ENCODE measurements at places on chromosomes 12 and 14.

- DNase-seq, result no peak
Observed at GRCh38 chr12:118053071-118053985, 7.7 kb downstream of the WSB2 start.

DNA sequence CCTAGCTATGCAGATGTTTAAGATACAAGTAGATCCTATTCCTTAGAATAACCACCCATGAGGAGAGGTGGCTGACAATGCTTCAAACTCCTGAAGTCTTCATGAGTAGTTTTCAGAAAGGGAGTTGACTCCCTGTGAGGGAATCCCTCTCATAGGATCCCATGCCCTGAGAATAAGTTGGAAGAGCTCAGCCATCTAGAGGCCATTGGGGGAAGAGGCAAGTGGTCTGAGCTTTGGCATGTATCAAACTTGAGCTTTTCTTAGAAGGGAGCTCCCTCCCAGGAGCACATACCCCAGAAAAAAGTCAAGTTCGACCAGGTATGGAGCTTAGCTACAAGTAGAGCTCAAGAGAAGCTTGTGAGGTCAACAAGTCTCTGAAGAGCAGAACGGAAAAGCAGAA is 165.7 kb upstream of the RBM19 start:
- no peak for DNase-seq

- no peak for DNase-seq
Observed at GRCh38 chr12:46573347-46573658, 200.7 kb upstream of the SLC38A2 start.

GRCh38 chr14:105488781-105489541 is 2.1 kb upstream of the TEDC1 start:
- DNase-seq, result no peak

DNA sequence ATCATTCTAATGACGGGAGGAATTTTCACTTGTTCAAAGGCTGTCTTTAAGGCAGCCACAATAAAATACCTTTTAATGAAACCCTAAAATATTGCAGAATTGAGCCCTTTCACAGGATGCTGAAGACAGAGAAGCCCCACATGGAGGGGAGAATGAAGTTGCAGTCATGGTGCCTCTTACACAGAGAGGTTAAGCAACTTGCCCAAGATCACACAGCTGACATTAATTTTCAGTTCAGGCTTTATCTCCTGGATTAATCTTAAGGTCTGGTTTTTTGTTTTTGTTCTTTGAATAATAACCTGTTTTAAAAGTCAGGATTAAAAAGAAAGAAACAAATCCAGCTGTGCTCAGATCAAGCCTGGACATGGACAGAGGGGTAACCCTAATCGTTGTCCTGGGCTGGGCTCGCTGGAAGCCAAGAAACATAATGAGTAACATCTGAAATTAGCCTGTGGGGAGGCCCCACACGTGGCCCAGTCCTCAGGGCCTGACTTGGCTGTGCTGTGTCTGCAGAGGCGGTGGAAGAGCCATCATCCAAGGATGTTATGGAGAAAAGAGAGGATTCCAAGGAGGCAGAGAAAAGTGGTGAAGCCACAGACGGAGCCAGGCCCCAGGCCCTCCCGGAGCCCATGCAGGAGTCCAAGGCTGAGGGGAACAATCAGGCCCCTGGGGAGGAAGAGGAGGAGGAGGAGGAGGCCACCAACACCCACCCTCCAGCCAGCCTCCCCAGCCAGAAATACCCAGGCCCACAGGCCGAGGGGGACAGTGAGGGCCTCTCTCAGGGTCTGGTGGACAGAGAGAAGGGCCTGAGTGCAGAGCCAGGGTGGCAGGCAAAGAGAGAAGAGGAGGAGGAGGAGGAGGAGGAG is 8.0 kb downstream of the CHGA start:
- DNase-seq, result no peak

GRCh38 chr14:89757313-89757939 is 197.1 kb downstream of the EFCAB11 start:
- no peak for DNase-seq

DNA sequence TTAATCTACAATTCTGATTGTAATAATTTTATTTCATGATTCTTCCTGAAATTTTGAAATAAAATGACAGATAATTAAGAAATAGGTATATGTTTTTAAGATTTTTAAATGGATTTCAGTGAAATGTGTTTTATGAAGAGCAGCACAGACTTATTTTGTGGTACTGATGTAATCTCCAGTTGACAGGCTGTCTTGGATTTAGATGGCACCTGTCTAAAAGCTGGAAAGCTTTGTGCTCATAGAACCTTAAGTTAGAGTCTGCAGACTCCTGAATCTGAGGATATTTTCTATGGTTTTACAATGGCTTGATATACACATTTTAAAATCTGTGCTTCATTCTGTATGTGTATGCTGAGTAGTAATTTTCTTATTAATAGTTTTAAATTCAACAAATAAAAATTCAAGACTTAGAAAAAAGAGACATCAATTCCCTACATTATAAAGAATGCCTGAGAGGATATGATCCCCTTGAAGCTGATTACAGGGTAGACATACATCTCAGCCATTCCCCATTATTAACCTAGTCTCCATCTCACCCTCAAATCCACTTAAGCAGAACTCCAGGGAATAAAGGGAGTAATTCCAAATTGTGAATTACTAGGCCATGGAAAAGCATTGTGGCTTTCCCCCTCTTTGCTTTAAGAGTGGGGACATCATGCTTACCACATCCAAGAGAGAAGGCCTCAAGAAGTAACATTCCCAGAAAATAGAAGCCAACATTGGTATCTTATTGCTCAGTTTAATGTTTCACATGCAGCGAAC is 33.7 kb upstream of the ACSS3 start:
- DNase-seq, result no peak

DNA sequence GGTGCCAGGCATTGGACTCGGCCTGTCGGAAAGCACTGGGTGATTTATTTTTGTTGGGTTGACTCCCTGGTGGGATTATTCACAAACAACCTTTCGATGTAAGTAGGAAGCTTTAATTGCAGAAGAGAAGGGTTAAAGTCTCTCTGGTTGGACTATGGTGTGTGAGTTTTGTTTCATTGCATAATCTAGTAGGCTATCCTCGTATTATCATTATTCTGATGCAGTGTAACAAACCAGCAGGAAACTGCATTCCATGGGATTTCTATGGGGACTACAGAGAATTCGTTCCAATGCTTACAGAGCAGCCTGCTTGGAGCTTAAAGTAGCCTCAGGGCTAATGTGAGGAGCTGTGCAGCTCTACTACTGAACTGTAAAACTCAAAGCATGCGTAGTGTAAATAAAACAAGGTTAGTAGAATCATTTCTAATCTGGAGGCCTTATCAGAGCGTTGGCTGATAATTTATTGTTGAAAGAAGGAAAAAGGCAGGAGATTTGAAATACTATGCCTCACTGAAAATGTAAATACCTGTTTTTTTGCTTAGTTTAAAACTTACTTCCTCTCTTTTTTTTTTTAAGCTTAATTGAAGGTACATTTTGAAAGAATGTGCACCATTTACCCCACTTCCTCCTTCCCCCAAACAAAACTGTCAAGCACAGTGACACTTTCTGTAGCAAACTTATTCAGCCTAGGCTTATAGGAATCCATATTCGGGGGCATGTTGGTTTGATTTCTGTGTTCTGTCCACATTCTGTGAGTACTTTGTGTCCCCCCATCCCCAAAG is 226.7 kb downstream of the NPAS3 start:
- no peak for DNase-seq

DNA sequence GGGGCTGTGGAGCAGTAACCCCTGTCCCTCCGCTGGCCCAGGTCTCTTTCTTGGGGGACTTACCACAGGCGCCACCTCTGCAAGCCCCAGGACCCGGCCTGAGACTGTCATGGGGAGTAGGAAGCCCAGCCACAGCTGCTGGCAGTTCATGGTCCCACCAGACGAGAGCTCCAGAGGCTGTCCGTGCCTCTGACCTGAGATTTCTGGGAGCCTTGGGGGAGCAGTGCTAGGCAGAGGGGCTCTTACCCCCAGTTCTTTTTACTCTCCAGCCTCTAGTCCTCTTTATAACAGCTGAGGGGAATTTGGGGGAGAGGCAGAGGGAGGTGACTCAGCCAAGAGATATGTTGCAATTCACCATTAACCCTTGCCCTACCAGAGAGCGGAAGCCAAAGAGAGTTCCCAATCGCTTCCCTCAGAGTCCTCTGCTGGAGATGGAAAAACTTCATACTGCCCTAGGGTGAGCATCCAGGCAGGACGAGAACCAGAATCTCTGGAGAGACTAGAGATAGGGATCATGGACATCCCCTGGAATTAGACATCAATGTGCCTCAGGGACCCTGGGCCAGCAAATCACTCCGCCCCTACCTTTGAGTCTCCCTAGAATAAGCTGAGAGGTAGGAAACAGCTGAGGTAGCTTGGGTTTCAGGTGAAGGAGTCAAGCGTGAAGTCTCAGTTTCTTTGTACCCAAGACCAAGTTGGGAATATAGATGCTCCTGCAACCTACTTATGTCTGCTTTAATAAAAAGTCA is at the start of gene MMP19:
Gene MMP19 (minus strand): TSS at position 256 of the 749 bp plus-strand sequence. CDS start 106 bp downstream, at position 150.
- no peak for DNase-seq

GRCh38 chr12:121970581-121971300 is 50.9 kb upstream of the BCL7A start:
- DNase-seq, result no peak

DNA sequence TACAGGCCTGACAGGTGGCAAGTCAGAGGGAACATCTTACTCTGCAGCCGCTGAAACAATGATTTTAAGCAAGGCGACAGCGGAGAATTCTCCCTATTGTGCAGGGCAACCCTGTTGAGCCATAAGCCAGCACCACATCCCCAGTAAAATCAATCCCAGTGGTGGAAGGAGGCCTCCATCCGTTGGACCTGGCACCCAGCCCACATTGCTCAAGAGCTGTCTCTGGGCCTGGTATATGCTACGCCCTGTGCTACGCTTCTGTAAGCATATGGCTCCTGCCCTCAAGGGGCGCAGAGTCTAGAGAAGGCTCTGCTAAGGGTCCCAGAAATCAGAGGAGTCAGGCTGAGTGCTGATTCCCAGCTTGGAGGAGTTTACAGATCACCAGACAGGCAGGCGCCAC is 265.5 kb downstream of the CACNA1C start:
- no peak for DNase-seq

GRCh38 chr12:56230432-56231183 is 757 bp downstream of the SLC39A5 start:
- peak; percentile 41 for DNase-seq

DNA sequence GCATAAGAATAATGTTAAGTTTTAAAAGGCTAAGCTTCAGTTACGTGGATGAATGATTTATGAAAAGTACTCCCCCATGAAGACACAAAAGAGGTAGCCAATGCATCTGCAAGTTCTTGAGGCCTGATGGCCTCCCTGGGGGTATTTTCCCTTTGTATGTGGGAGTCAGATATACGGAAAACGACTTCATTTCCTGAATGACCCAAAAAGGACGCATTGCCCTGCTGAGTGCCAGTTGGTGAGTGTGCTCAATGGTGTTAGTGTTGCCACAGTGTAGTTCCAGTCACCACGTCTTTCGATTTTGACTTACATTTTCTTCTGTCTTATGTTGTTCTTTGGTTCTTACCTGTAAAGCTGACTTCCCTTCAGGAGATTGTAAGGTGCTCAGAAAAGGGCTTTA is 8.0 kb downstream of the ETV6 start:
- no peak for DNase-seq

GRCh38 chr14:58987591-58987990 is 200.9 kb upstream of the DAAM1 start:
- no peak for DNase-seq

GRCh38 chr12:108076556-108076955 is 52.5 kb upstream of the WSCD2 start:
- DNase-seq, result no peak

- no peak for DNase-seq
Observed at GRCh38 chr14:34023824-34024767, 73.2 kb upstream of the EGLN3 start.

DNA sequence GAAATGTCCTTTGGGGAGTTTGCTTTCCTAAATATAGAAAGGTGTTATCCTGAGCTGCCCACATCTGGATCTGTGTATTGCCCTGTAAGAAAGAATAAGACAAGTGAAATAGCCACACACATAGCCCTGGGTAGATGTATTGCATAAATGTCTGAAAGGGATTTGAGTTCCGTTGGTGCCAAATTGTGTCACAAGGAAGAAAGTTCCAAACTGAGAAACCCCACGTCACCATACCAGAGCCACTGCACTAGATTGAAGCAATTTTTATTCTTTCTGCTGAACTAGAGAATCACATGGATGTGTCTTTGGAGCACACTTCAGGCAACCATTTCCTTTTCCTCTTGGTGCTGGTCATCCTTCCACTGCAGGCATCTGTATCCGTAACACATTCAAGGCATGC is 5.0 kb downstream of the RNASE9 start:
- no peak for DNase-seq

DNA sequence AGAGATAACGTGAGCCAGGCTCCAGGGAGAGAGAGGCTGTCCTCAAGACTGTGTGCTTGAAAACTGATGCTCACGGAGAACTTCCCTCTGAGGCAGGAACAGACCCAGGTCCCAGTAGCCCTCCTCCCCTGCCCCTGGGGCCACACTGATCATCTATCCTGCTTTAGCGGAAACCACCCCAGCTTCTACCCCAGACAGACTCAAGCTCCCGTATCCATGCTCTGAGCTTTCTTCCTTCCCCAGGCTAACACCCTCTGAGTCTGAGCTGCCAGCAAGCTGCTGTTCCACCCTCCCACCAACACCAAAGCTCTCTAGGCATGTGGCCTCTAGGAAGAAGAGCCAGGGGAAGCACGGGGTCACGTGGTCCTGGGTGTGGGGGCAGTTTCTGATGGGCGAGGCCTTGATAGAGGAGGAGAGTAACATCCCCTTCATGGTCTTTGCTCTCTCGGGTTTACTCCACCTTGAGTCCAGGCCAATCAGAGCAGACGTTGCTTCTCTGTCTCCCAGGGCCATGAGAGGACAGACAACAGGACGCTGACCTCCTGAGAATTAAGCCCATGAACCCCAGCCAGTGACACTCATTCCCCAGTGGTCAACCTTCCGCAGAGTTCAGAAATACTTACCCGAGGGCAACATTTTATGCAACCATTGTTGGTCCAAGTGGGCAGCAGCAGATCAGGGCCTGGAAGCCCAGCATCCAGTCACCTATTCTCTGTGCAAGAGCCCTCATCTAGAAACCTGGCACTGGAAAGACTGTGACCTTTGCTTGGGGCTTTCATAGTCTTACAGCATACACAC is 1.4 kb downstream of the PCK2 start:
- no peak for DNase-seq

- DNase-seq, result no peak
Observed at GRCh38 chr14:69226178-69226577, 33.8 kb upstream of the GALNT16 start.

GRCh38 chr12:79001404-79001803 is 136.8 kb downstream of the SYT1 start:
- no peak for DNase-seq

- no peak for DNase-seq
Observed at GRCh38 chr12:25994901-25995625, 36.6 kb downstream of the RASSF8 start.

- no peak for DNase-seq
Observed at GRCh38 chr14:54981698-54982097, 45.2 kb downstream of the WDHD1 start.

GRCh38 chr12:27014859-27015729 is 910 bp upstream of the TM7SF3 start:
- DNase-seq, result no peak

DNA sequence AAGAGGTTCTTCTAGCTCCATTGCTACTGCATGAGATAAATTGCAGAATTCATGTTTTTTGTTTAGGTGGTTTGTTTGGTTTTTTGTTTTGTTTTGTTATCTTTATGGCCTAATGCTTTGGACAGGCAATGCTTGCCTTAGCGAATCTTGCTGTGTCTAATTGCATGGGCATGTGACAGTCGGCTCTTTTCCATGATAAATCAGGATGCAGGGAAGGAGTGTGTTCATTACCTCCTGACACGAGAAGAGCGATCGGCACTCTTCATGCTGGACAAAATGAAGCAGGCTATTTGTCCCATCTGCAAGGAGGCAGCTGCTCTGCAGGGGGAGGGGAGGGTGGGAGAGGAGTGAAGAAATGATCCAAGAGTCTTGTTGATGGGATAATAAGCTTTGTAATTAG is 6.5 kb downstream of the CCDC60 start:
- no peak for DNase-seq
